ENCODE measurements at places on chromosomes 7 and 10.

- peak; percentile 63 for DNase-seq
These were observed 148.9 kb downstream of the PARD3 start for GRCh38 chr10:34666008-34666704.

GRCh38 chr7:5349437-5350173, 66.9 kb downstream of the SLC29A4 start:
- no peak for DNase-seq

- no peak for DNase-seq
These were observed 100.6 kb upstream of the DIP2C start for GRCh38 chr10:789831-790701.

DNA sequence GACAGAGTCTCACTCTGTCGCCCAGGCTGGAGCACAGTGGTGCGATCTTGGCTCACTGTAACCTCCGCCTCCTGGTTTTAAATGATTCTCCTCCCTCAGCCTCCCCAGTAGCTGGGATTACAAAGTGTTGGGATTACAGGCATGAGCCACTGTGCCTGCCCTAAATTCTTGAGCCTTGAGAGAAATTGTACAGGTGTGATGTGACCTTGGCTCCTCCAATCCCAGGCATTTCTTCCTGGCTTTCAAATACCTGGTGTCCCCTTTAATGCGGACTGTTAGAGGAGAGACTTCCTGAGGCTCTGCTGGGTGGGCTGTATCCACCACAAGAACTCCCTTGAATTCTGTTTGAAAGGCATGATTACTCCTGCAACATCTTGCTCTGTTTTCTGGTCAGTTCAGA, 15.0 kb downstream of the MORN4 start:
- no peak for DNase-seq

GRCh38 chr7:134827889-134828288, 48.5 kb downstream of the CALD1 start:
- DNase-seq, result no peak

DNA sequence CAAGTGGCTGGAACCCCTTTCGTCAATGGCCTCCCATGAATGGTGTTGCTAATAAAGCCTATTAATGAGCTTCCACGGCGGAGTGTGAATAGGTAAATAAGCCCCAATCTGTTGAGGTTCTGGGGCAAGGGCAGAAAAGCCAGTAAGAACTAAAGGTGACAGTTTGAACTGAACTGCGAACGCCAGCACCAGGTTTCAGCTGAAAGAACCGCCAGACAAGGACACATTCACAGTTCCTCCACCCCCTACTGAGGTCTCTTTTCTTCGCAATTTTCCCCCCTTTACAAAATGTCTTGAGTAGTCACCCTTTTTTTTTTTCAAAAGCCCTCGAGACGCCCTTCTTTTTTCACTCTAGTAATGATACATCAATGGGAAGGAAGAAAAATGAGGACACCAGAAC, 2.4 kb upstream of the FGFR2 start:
- no peak for DNase-seq

DNA sequence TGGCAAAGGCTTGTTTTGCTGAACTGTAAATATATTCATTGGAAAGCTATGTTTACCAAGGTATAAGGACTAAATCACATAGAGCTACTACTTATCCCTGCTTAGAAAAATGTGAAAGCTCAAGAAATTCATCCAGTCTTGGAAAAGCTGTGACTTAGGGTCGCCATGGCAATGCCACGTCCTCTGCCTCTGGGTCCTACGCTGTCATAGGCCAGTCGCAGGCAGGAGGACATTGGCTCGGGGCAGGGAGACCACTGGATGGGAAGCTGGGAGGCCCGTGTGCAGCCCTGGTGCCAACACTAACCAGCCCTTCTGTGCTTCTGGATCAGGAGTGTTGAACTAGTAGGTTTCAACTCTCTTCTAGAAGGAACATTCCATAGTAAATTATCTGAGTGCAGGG, 67.3 kb upstream of the PDZD8 start:
- DNase-seq, result peak; percentile 40

- DNase-seq, result no peak
These were observed 119.8 kb downstream of the XRCC2 start for GRCh38 chr7:152556013-152556755.

GRCh38 chr10:5668429-5668828, 2.0 kb upstream of the ASB13 start:
- DNase-seq, result no peak

DNA sequence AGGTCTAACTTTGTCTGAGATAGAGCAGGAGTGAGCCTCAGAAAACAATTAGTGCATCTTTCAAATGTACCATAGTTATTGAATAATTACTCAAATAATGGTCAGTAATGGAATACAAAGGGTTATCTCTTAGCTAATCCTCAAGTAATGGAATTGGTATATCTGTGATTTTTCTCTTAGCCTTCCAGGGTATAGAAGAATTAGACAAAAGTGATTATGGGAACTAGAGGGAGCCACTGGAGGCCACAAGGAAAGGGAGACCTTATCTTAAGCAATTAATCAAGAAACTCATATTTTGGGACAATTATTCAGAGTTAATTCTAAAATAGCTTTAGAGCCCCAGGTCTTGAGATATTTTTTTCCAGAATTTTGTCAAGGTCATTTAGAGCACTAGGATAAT, 110.0 kb upstream of the GATA3 start:
- DNase-seq, result no peak

GRCh38 chr10:21314906-21315644, 210.4 kb downstream of the SKIDA1 start:
- no peak for DNase-seq

GRCh38 chr10:110822035-110822711, 49.6 kb upstream of the PDCD4 start:
- DNase-seq, result peak; percentile 60

DNA sequence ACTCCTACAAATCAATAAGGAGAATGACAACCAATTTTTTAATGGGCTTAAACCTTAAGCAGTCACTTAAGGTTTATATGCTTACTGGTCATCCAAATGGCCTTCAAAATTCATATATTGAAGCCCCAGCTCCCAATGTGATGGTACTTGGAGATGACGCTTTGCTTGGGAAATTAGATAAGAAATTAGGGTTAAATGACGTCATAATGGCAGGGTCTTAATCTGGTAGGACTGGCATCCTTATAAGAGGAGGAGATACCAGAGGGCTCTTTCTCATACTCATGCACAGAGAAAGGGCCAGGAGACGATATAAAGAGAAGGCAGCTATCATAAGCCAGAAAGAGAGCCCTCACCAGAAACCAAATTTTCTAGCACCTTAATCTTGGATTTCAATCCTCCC, 350.8 kb upstream of the NFE2L3 start:
- no peak for DNase-seq

GRCh38 chr7:95427914-95428516, 6.8 kb downstream of the PON2 start:
- no peak for DNase-seq

DNA sequence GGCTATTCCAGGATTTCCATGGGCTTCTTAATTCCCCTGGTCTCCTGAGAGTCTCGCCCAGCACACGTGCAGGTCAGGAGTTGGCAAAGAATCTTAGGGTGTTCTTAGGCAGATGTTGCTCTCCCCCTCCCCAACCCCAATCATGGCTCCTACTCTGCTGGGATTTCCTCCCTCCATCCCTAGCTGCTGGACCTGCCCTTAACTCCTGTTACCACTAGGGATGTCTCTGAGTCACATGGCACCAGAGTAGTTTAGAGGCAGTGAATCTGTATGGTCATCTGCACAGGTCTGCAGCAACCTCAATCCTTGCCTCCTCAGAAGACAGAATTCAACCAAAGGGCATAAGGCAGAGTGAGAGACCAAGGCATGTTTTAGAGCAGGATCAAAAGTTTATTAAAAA, 51.8 kb upstream of the CHST3 start:
- no peak for DNase-seq

GRCh38 chr7:116742641-116743040, 70.6 kb downstream of the MET start:
- DNase-seq, result no peak

DNA sequence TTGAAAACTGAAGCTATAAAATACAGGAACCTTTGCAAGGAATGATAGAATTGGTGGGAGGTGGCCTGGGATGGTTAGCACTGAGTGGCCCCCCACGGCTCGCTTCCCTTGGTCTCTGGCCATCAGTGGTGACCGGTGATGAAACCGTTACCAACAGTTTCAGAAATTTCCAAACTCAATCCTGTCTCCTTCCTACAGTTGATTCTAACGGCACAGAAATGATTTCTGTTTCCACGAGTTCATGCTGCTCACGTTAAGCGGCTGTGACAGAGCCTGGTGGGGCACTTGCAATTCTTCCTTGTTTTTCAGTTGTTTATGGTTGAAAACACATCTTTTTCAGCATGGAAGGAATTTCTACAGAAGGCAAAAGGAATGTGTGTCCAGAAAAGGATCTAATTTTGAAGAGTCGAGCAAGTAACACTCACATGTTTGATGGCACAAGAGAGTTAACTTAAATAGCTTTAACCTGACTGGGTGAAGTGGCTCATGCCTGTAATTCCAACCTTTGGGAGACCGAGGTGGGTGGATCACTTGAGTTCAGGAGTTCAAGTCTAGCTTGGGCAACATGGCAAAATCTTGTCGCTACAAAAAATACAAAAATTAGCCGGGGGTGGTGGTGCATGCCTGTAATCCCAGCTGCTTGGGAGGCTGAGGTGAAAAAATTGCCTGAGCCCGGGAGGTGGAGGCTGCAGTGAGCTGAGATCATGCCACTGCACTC, 100.1 kb downstream of the DNAJB6 start:
- DNase-seq, result no peak

DNA sequence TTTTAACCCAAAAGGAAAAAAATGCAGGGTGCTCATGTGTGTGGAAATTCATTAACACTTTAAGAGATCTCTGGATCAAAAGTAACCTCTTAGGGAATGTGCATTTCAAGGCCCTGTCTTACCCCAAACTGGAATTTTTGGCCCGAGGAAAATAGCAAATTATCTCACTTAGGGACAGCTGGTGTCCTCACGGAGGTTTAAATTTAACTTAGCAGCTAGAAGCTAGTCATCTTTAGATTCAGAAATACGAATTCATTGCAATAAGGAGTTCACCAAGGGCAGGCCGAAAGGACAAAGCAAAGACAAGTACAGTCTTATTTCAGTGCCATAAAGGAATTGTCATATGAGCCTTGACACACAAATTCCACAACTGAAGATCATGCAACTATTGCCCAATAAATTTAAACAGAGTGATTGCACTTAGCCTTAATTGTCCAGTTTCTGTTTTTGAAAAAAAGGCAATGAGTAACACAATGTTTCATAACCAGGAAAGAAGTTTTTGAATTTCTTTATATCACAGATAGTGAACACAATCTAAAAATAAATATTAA, 22.4 kb upstream of the SEMA3C start:
- DNase-seq, result no peak

- DNase-seq, result no peak
These were observed 5.6 kb upstream of the POLD2 start for GRCh38 chr7:44128721-44129582.

GRCh38 chr10:630581-631073, 58.8 kb downstream of the DIP2C start:
- no peak for DNase-seq

- no peak for DNase-seq
These were observed 114.1 kb downstream of the EMX2 start for GRCh38 chr10:117656385-117657367.

- DNase-seq, result no peak
These were observed 108.1 kb upstream of the PODXL start for GRCh38 chr7:131664570-131664969.

DNA sequence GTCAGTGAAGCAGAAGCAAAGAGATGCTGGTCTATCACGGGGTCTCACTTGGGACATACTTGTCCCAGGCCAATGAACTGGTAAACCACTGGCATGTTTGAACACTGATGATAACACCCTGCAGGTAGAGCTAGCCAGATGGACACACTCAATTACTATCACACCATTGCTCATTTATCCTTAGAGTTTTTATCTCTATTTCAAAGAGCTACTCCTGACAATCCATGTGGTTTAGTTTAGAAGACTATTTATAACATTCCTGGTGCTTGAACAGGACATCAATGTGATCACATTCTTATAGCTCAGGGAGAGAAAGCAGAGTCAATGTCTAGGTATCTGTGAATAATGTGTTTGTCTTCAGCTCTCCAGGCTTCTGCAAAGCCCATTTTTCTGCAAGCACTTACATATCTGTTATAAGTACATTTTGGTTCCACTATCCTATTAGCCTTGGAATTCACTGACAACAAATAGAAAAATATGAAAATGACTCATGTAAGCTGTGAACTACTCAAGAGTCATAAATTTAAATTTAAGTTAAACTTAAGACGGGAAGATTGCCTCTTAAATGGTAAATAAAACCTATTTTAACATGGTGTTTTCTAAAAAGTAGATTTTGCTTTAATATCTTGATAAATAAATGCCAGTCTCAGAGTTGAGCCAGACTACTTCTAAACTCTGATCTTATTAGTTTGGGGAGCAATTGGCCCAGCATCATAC, 106.7 kb upstream of the MBL2 start:
- no peak for DNase-seq

- DNase-seq, result no peak
These were observed 245.6 kb downstream of the MALRD1 start for GRCh38 chr10:19294233-19294632.

DNA sequence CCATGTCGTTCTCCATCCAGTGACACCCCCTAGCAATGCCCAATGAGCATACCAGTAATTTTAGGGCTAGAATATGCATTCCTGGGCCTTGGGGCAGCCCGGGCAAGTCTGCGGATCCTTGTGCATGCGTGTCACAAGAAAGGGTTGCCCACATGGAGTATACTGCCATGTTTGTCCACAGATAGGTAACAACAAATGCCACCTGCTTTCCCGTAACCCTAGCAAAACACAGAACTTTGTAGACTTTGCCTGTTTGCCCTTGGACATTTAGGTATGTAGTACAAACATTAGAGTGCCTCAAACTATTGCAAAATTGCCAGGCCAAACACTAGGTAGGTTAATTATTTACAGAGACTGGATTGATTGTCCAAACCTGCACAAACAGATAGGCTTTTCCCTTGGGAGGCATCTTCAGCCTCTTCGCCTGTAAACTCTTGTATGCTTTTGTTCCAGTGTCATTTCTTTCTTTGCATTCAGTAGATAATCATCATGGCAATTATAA, 117.0 kb downstream of the ADCY1 start:
- no peak for DNase-seq

GRCh38 chr10:35574924-35575352, 30.2 kb upstream of the GJD4 start:
- no peak for DNase-seq

DNA sequence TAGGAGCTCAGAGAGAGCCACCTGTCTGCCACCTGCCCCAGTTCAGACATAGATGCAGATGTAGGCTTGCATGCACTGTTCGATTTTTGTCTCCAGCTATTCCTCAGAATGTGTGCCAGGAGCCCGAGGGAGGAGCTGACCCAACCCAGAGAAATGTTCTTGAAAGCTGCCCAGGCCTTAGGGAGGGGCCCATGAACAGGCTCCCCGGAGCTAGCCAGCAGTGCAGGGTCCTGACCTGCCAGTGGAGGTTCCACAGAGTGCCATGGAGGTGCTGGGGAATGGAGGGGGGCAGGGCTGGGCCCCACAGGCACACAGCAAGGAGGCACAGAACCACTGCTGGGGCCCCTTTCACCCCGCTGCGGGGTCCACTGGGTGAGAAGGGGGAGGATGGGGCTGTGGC, 29.6 kb upstream of the SFRP5 start:
- DNase-seq, result no peak

Data from right hindlimb (tissue), 1 donor.